ENCODE measurements at places on chromosomes 4 and X. TPM values are rescaled to one million over a fixed set of nuclear protein-coding genes. Genes with fewer than 3 reads are reported as not detected.

- no peak overlapping the region for H3K4me3 ChIP-seq
- DNase-seq: no peak
- no peak overlapping the region for H3K27ac ChIP-seq
Measured at GRCh38 chrX:53247928-53248327, 22.9 kb upstream of the KDM5C start.

Gene ZAR1
- total RNA-seq: not detected

- DNase-seq: peak; percentile 11
- H3K4me3 ChIP-seq: no peak within 1 kb of the TSS
- H3K4me1 ChIP-seq: no peaks in the 10 kb centered on the region
- no peak within 1 kb of the TSS for H3K27ac ChIP-seq
Measured at GRCh38 chr4:151276787-151277562, at the start of gene PRSS48. Gene PRSS48, plus strand, starts transcription at chr4:151277161. Its CDS starts 12 bp downstream, at chr4:151277173.

Gene SLC10A4
- total RNA-seq: 0.26 TPM

Gene TRMT2B
- total RNA-seq: 7.2 TPM

Gene PHEX
- total RNA-seq: 0.24 TPM

DNA sequence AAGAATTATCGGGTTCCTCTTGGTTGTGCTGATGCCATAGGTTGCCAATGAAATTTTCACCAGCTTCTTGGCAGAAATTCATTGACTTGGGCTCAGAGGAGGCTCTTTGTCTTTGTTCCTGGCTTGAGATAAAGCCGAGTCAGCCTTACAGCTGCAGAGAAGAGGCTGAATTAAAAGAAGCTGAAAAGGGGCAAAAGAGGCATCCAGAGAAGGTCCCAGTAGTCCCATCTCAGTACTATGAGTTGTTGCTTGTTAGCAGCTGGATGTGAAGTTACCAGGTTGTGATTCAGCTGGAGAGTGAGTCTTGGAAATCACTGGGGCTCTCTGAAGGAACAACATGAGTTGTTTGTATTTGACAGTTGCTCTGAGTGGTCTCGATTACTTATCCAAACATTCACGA is 59.7 kb downstream of the SMAD1 start:
- H3K27ac ChIP-seq: no peak overlapping the region
- no peaks in the 10 kb centered on the region for H3K36me3 ChIP-seq
- H3K27me3 ChIP-seq: no peaks in the 10 kb centered on the region

Gene CXCL1
- 11.4 TPM for total RNA-seq
